NCI-H2171 treated with DMSO at 0.1 percent for 48 hours (cell line): ENCODE measurements at places on chromosomes 6 and 20.

- no peak for DNase-seq
Observed at GRCh38 chr6:168540713-168541291, 99.8 kb downstream of the SMOC2 start.

DNA sequence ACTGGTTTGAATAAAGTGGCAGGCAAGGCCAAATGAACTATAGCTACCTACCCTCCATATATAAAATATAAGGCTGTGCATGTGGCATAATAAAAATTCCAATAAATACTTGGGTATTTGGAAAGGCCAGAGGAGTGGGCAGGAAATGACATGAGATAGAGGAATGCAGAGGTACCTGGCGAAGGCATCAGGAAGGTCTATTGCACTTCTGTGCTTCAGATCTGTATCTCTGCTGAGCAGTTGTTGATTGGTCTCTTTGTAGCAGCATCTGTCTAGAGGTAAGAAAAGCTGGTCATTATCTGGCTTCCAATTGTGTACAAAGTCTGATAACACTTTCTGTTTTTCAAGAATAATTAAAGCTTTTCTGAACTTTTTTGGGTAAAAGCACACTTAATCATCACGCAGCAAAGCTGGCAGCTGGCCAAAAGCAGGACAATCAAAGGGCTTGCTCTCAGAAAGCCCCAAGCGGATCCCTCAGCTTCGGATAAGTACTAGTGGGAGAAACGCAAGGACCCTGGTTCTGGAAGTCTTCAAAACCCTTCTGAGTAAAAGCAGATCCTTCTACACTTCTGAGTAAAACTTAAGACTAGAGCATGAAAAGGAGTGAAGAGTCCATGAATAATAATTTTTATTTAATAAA is 120.1 kb upstream of the TCF21 start:
- peak; percentile 17 for DNase-seq

GRCh38 chr6:1496836-1497760 is 107.7 kb downstream of the FOXF2 start:
- peak; percentile 97 for DNase-seq

GRCh38 chr20:431012-431904 is 23.2 kb downstream of the RBCK1 start:
- peak; percentile 80 for DNase-seq

- DNase-seq, result no peak
Observed at GRCh38 chr6:128599036-128599435, 78.6 kb upstream of the PTPRK start.

- DNase-seq, result no peak
Observed at GRCh38 chr6:157921685-157922367, 59.8 kb upstream of the SYNJ2 start.

- no peak for DNase-seq
Observed at GRCh38 chr20:45359069-45359405, 3.9 kb upstream of the SYS1 start.

GRCh38 chr6:115358616-115359015 is 702.1 kb downstream of the FRK start:
- DNase-seq, result peak; percentile 26

GRCh38 chr6:502761-503160 is 111.2 kb downstream of the IRF4 start:
- no peak for DNase-seq

- peak; percentile 78 for DNase-seq
Observed at GRCh38 chr20:46797206-46797605, 87.8 kb downstream of the SLC2A10 start.

- no peak for DNase-seq
Observed at GRCh38 chr20:9015984-9016324, 52.9 kb upstream of the PLCB4 start.

DNA sequence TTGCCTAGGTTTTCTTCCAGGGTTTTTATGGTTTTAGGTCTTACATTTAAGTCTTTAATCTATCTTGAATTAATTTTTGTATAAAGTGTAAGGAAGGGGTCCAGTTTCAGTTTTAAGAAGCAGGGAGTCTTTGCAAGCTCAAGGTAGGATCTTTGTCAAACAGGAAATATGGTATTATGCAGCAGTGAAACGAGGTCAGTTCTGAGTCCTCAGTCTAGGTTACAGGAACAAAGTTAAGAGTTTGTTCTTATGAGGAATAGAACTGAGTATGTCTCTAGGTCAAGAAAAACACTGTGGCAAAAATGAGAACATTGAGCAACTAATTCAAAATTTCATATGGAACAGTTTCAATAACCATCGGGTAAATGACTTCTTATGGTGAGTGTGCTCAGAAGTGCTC is 63.6 kb downstream of the GCLC start:
- DNase-seq, result no peak

- no peak for DNase-seq
Observed at GRCh38 chr6:17785094-17785787, 78.5 kb upstream of the NUP153 start.

DNA sequence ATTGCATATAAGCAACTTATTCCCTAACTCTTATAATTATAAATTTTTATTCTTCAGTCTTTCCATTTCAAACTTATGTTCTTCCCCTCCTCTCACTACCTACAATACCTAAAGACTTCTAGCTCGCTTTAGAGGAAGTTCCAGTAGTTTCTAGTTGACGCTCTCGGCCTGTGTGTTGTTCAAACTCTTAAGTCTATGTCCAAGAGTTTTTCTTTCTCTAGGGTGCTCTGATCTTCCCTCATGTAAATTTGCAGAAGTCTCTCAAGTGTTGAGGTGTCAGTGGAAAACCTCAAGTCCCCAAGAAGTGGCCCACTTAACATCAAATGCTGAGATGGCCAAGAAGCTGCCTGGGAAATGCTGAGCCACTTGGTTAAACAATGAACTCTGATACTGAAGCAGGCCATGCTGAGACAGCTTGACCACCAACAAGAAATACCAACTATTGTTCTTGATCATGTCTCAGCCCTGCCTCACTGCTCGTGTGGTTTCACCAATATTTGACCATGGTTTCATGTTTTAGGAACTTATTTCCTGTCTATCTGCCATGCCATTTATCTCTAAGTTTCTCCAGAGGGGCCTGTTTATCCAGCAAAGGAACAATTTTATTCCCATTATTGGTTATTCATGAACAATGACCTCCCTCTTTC is 100.9 kb upstream of the TCF21 start:
- DNase-seq, result no peak
